ENCODE measurements at places on chromosomes 3 and 15.

DNA sequence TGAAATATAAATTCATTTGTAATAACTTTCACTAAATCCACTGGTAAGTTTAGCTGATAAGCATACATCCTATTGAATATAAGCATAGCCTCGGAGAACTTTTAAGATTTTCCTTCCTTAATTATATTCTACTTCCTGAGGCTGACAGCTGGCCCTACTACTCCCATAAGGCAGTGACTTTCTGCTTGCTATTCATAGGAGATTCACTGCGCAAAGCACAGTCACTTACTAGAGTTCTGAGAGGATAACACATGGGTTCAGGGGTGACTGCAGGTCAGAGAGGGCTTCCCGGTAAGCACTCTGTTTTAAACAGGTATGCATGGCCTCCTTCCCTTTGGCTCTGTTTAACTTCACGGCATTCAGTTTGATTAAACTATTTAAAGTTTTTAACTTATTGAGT is 75.8 kb downstream of the FAIM start:
- no peak for DNase-seq

DNA sequence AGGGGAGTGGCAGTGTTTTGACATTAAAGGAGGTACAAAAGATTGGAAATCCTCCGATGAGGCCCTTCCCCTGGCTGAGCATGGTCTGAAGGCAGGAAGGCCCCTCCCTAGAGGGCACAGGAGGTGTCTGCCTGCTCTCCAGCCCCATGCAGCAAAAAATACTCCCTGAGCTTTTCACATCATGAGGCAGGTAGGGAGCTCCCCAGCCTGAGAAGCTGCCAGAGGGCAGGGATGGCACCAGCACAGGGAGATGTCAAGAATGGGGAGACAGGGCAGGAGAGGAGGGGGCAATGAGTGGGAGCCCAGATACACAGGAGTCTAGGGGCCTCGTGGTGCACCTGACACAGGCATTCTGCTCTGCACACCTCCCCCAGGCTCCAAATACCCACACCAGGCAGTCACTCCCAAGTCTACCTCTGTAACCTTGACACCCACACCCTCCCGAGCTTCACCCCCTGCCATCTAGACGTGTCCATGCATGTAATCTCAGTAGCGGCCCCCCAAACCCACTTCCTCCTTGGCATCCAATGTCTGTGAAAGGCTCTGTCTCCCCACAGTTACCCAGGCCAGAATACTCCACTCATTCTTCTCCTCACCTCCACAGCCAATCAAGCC is 22.9 kb downstream of the GRAMD2A start:
- DNase-seq, result no peak

- DNase-seq, result no peak
Measured at GRCh38 chr3:113268311-113268710, 57.0 kb downstream of the BOC start.

DNA sequence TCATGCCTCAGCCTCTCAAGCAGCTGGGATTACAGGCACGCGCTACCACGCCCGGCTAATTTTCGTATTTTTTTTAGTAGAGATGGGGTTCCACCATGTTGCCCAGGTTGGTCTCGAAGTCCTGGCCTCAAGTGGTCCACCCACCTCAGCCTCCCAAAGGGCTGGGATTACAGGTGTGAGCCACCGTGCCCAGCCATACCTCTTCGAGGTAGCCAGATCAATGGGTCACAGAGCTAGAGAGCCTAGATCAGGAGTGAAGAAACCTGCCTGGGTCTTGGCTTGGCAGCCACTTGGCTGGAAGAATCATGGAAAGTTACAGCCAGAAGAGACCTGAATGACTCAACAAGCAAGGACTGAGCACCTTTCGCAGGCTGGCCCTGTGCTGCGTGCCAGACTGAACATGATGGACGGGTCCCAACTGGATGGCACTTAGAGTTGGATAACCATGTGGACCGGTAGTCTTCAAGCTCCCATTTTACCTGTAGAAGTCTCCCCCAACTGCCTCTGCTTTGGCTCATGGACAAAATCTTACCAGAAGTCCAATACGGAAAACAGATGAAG is 29.7 kb downstream of the GNB5 start:
- DNase-seq, result no peak

GRCh38 chr3:184526088-184526433 is 35.5 kb upstream of the EPHB3 start:
- no peak for DNase-seq

DNA sequence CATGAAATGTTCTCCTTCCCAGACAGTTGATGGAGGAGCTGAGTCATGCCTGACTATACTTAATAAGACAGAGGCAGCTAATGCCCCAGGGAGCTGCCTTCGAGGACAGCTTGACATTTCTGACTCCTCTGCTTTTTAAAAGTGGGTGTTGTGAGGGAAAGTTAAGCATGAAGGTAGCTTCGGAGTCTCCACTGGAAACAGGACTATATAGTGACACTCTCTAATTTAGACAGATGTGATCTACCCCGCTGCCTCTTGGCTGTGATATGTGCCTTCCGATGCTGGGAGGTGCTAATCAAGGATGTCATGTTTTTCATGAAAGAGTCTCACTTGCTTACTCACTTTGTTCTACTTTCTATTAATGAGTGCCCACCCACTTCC is 72.7 kb downstream of the IL1RAP start:
- no peak for DNase-seq

DNA sequence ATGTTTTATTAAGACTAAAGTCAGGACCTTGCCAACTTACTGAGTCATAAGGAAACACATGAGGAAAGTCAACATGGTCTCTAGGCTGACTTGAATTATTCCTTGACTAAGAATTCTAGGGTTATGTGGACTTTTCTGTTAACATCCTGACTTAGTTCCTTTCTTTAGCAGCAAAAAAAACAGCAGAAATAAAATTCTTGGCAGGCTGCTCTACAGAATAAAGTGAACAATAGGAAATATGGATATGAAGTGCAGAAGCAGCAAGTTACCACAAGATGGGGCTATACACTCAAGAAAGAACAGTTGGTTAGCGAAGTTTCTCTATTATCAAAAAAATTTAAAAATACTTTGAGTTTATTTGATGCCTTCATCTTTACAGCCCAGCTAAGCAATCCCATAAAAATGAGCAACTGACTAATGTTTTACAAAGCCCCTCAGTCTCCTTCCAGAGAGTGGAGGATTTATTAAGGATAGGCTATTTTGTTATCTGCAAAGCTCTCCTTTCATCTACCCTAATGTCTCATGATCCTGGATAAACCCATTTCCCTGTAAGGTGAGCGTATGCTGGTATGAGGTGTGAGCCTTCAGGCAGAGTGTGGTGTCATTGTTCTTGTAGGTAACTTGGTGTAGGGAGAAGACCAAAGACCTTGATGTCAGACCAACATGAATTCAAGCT is 23.1 kb upstream of the MCCC1 start:
- no peak for DNase-seq

- no peak for DNase-seq
Measured at GRCh38 chr3:120420360-120420759, 30.4 kb downstream of the FSTL1 start.

DNA sequence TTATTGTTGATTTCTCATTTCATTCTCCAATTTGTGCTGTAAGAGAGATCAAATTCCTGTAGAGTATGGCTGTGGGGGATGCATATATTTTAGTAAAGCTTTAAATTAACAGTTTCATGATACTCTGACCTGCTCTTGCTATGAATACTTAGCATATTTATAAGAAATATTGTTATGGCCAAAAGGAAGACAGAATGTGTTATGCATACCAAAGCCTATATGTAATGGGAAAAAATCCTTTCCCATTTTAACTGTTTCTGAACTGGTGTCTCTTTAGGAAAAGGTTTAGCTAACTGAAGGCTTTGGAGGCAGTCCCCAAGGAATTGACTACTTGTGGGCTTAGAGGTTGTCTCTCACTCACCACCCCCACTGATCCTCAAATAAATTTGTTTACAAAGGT is 59.2 kb downstream of the CADPS start:
- DNase-seq, result no peak

DNA sequence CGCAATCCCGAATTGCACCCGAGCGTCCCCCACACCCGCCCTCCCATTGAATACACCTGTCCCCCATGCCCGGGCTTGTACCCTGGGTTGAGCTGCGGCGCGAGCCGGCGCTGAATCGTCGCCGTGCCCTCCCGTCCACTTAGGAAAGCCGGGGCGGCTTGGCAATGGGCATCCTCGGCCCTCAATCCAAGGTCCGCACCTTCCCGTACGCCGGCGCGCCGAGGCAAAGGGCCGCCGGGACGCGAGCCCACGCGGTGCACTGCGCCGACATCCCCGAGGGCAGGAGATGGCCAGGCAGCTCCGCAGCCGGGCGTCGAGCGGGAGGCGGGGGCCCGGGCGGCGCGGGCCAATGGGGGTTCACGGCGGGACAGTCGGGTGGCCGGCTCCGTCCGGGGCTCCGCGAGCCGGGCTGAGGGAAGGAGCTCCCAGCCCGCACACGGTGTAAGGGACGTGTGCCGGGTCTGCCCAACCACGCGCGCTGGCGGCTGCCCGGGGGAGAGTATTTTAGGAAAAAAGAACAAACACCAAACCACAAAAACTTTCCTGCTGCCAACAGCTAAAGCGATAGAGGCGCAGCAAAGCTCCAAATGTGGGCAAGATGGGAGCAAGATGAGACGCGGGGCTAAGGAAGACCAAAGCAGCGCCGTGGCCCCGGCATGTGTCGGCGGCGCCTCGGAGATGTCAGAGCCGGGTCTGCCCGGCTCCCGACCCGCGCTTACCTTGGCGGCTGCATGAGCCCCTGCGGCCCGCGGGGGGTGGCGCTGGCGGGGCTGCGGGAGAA is 621 bp downstream of the RGMA start:
- no peak for DNase-seq

DNA sequence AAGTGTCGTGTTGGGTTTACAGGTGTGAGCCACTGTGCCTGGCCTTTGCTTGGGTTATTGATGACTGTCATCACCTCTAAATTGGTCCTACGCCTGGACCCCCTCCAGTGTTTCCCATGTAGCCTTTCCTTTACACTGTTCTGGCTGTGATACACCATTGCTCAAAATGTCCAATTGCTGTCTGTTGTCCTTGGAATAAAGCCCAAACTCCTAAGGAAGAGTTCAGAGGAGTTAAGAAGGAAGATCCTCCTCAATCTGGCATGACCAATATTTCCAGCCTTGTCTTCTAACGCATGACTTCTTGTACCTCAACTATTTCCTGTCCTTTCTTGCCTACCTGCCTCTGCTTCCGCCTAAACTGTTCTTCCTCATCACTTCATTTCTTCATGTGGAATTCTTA is 113.1 kb downstream of the POLR2M start:
- DNase-seq, result no peak

GRCh38 chr3:39098473-39099000 is 8.9 kb downstream of the GORASP1 start:
- no peak for DNase-seq

- no peak for DNase-seq
Measured at GRCh38 chr3:138914870-138915502, 32.0 kb downstream of the FOXL2 start.

- no peak for DNase-seq
Measured at GRCh38 chr3:157912514-157913451, 193.4 kb downstream of the SHOX2 start.

GRCh38 chr15:96121086-96121920 is 209.2 kb upstream of the NR2F2 start:
- DNase-seq, result no peak

- no peak for DNase-seq
Measured at GRCh38 chr3:195441992-195442572, 738 bp downstream of the ACAP2 start.

DNA sequence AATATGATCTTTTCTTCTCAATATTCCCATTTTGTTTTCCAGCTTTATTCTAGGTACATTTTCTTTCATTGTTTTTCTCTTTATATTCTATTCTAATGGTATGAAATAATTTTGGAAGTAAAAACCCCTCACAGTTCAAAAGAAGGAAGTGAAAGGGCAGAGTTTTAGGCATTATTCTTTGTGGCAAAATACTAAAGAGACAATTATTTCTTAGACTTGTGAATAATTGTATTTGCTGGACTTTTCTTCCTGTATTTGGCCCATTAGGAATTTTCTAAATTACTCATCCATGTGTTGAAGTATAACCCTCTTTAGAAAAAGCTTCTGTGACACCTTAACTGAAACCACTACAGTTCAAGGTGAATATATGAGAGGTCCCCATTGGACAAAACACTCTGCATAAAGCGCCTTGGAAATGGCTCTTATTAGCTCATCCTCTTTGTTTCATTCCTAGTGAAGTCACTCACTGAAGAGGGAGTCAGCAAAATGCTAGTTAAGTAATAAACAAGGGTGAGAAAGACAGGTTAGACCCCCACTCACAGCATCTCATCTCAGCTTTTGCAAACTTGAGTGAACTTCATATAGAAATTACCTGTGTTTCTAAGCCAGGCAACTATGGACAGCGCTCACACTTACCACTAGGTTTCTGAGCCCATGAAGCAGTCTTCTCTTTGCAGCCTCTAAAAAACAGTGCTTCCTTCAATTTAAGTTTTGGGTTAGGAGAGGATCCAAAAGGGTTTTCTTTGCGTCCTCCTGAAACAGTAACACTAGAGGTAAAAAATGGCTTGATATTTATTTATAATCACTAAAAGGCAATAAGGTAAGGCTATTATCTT is 327.5 kb downstream of the ARPP21 start:
- DNase-seq, result no peak

GRCh38 chr3:48423883-48424695 is 5.8 kb downstream of the PLXNB1 start:
- no peak for DNase-seq

- no peak for DNase-seq
Measured at GRCh38 chr3:20724241-20724640, 538.2 kb upstream of the SGO1 start.

DNA sequence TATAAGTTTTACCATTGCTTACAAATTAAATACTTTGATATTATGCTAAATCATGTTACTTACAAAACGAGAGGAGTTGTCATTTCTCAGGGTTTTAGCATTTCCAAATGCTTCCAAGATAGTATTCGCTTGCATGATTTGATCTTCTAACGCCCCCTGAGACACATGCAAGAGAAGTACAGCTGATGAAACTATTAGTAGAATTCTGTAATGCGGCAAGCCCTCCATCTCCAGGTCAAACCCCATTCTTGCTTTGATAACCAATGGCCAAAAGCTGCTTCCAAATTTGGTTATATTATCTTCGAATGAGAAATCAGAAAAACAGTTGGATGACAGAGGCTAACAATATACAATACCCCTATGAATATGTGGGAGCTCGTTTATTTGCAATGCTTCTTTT is 14.7 kb downstream of the MYH15 start:
- DNase-seq, result no peak

DNA sequence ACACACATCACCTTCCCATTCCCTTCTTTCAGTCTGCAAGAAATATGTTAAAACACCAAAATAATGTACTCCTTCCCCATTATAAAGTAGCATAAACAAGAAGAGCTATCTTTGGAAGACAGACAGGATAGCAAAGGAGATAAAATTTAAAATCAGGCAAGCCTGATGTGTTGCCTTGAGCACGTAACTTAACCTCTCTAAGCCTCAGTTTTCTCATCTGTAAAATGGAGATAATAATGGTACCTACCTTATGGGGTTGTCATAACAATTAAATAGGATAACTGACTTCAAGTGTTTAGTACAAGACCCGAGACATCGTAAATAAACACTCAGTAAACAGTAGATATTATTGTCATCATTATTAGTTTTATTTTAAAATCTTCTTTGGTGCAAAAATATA is 142.4 kb downstream of the NR1D2 start:
- DNase-seq, result no peak
